ENCODE measurements at places on chromosomes 7 and 10. TPM values are rescaled to one million over a fixed set of nuclear protein-coding genes. Genes with fewer than 3 reads are reported as not detected.

The AKR1C4 gene
- 1.7 TPM for total RNA-seq

The IGFBP3 gene
- total RNA-seq = 632 TPM

The PTPRZ1 gene
- 5.0 TPM for total RNA-seq

The LAMB1 gene
- total RNA-seq = 355 TPM

The ZNF789 gene
- 11.3 TPM for total RNA-seq

The MLXIPL gene
- total RNA-seq = 21.7 TPM

The NODAL gene
- not detected for total RNA-seq

The ABCC2 gene
- 56.7 TPM for total RNA-seq

The CUZD1 gene
- total RNA-seq = not detected

The OPN1SW gene
- not detected for total RNA-seq

The RBP3 gene
- 0.53 TPM for total RNA-seq

The GRM3 gene
- 0.03 TPM for total RNA-seq

The LRRTM3 gene
- total RNA-seq = 0.77 TPM

The ZCCHC24 gene
- total RNA-seq = 20.1 TPM

- H3K27ac ChIP-seq = peak overlapping the region; percentile 78
- peak; percentile 10 for DNase-seq
- H3K4me1 ChIP-seq = no peaks in the 10 kb centered on the region
- H3K36me3 ChIP-seq = no peaks in the 10 kb centered on the region
Observed at GRCh38 chr7:114921631-114922025, 266 bp upstream of the MDFIC start.

GRCh38 chr7:44094883-44095592 lies 9.1 kb upstream of the AEBP1 start:
- H3K27ac ChIP-seq = peak overlapping the region; percentile 44
- no peaks in the 10 kb centered on the region for H3K27me3 ChIP-seq
- peaks cover 5% of the 10 kb centered on the region for H3K4me1 ChIP-seq

- no peak overlapping the region for H3K4me3 ChIP-seq
- no peak for DNase-seq
- H3K36me3 ChIP-seq = no peaks in the 10 kb centered on the region
- no peaks in the 10 kb centered on the region for H3K4me1 ChIP-seq
- peaks cover 7% of the 10 kb centered on the region for H3K27me3 ChIP-seq
Observed at GRCh38 chr10:71587941-71588573, 131.5 kb downstream of the C10orf105 start.

GRCh38 chr10:11875494-11876281 lies 52.5 kb downstream of the PROSER2 start:
- peaks cover 41% of the 10 kb centered on the region for H3K4me1 ChIP-seq
- H3K27me3 ChIP-seq = no peaks in the 10 kb centered on the region
- peak overlapping the region; percentile 95 for H3K27ac ChIP-seq
- peak; percentile 92 for DNase-seq

- no peaks in the 10 kb centered on the region for H3K27me3 ChIP-seq
- H3K4me3 ChIP-seq = no peak overlapping the region
- peaks cover 12% of the 10 kb centered on the region for H3K4me1 ChIP-seq
- H3K36me3 ChIP-seq = no peaks in the 10 kb centered on the region
- no peak for DNase-seq
Observed at GRCh38 chr10:61950449-61951143, 49.1 kb downstream of the ARID5B start.

DNA sequence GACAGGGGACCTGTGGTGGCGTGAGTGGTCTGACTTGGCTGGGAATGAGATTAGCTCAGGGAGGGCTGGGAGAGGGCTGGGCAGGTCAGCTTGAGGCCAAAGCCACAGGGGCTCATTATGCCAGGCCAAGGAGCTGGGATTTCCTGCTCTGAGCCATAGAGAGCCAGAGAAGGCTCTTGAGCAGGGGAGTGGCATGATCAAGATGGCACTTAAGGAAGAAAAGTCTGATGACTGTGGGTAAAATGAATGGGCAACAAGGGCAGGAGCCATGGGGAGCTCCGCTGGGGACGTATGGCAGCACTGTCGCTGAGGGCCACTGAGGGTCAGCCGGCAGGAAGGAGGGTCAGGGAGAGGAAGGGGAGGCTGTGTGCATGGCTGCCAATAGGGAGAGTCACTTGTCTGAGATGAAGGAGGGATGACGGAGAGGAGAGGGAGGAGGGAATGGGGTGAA lies 5.8 kb downstream of the ANTXRL start:
- no peaks in the 10 kb centered on the region for H3K27me3 ChIP-seq
- DNase-seq = no peak
- H3K27ac ChIP-seq = no peak overlapping the region
- no peak overlapping the region for H3K4me3 ChIP-seq
- no peaks in the 10 kb centered on the region for H3K36me3 ChIP-seq

DNA sequence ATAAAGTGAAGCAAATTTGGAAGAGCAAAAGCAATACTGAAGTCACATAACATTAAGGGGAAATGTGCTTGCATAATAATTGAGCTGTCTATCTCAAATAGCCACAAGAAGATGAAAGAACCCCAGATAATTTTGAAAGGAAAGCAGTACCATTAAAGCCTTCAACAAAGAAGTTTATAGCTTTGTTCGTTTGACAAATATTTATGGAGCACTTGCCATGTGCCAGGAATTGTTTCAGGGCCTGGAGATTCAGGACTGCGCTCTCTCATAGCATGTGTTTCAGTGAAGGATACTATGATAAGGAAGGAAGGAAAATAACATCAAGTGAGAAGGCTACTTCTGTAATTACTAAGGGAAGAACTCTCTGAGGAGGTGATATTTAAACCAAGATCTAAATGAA lies 212.3 kb upstream of the CSTF2T start:
- H3K4me1 ChIP-seq = no peaks in the 10 kb centered on the region
- H3K27me3 ChIP-seq = no peaks in the 10 kb centered on the region
- H3K4me3 ChIP-seq = no peak overlapping the region
- H3K36me3 ChIP-seq = no peaks in the 10 kb centered on the region
- DNase-seq = no peak

DNA sequence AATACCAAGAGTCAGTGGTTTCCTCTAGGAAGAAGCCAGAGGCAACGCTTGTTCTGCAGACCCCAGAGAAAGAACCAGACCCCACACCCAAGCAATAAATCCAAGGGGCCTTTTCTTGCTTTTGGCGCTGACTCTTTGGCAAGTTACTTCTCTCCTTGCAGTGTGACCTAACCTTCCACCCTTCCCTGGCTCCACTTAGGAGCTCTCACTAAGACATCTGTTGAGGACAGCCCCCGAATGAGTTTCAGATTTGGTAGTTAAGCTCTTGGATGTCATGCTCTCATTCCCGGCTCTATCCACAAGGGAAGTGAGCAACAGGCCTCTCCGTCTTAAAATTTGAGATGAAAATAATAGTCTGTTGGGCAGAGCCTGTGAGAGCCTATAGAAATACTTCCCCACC lies 50.6 kb upstream of the FAM204A start:
- DNase-seq = no peak
- no peaks in the 10 kb centered on the region for H3K4me1 ChIP-seq
- no peaks in the 10 kb centered on the region for H3K27me3 ChIP-seq
- H3K36me3 ChIP-seq = no peaks in the 10 kb centered on the region
- no peak overlapping the region for H3K27ac ChIP-seq

GRCh38 chr10:78148216-78148960 lies 114.7 kb downstream of the RPS24 start:
- H3K27ac ChIP-seq = peak overlapping the region; percentile 5
- no peaks in the 10 kb centered on the region for H3K4me1 ChIP-seq
- H3K27me3 ChIP-seq = no peaks in the 10 kb centered on the region

GRCh38 chr7:100584683-100585510 lies 1.0 kb downstream of the LRCH4 start:
- H3K4me1 ChIP-seq = peaks cover 26% of the 10 kb centered on the region
- peak overlapping the region; percentile 92 for H3K27ac ChIP-seq
- peak overlapping the region; percentile 36 for H3K4me3 ChIP-seq
- peak; percentile 89 for DNase-seq
- no peaks in the 10 kb centered on the region for H3K27me3 ChIP-seq

DNA sequence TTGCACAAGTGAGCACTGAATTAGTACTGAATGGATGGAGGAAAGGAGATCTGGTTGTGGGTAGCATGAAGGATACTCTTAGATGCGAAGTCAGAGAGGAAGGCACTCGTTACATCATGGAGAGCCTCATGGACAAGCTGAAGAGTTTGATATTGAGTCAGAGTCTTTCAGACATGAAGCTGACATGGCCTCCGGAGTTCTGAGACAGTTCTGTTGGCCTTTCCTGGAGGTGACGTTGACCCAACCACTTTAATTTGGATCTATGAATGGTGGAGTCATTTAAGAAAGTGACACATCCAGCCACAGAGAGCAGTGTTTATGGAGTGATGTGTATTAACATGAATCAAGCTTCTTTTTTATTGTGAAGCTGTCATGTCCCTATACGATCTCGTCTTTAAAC lies 286.3 kb upstream of the CDC14C start:
- DNase-seq = no peak
- no peak overlapping the region for H3K27ac ChIP-seq
- H3K36me3 ChIP-seq = no peaks in the 10 kb centered on the region
- H3K27me3 ChIP-seq = no peaks in the 10 kb centered on the region
- no peak overlapping the region for H3K4me3 ChIP-seq

- no peaks in the 10 kb centered on the region for H3K4me1 ChIP-seq
- no peak overlapping the region for H3K27ac ChIP-seq
- DNase-seq = no peak
- H3K27me3 ChIP-seq = no peaks in the 10 kb centered on the region
- H3K36me3 ChIP-seq = no peaks in the 10 kb centered on the region
- H3K4me3 ChIP-seq = no peak overlapping the region
Observed at GRCh38 chr10:31170636-31171035, 139.0 kb upstream of the ZNF438 start.

DNA sequence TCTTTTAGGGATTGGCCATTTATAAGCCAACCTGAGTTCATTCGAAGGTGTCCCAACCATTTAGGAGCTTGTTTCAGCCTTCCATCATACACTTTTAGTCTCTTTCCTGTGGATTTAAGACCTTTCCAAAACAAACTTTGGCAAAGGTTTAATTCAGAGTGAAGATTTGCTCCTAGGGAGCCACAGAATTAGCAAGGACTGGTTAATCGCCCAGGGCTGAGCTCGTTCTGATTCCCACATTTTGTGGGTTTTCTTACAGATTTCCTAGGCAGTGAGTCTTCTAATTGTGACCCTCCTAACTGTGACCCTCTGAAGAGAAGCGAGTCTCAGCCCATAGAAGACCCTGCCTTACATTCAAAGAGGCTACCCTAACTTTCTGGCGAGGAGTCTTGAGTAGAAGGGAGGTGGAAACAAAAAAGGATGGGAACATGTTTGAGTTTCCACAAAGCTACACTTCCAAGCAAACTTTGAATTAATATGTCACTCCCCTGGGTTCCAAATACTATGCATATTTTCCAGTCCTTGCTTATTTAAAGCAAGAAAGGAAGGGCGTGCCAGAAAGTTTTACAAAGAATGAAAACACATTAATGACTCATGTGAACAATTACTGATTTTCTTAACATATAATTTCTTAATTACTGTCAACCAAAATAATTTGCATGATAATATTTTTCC lies 118.3 kb downstream of the ARID5B start:
- peak overlapping the region; percentile 83 for H3K27ac ChIP-seq
- H3K36me3 ChIP-seq = no peaks in the 10 kb centered on the region
- DNase-seq = no peak
- peaks cover 68% of the 10 kb centered on the region for H3K4me1 ChIP-seq

DNA sequence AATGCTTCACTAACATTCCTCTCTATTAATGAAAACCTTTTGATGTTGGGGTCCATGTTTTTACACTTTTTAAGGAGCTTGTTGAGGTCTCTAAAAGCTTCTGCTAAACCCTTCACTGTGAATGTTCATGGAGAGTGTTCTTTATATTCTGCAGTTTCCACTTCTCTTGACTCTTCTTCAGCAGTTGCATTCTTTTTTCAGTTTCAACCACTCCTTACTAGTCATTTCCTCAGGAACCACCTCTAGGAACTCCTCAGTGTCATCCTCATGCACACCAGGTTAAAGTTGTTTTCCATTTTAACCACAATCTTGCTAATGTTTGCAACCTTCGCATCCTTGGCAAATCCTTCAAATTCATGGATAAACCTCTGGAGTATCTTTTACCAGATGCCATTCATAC lies 821.6 kb downstream of the ANKRD7 start:
- no peak for DNase-seq
- no peaks in the 10 kb centered on the region for H3K27me3 ChIP-seq
- H3K36me3 ChIP-seq = no peaks in the 10 kb centered on the region
- H3K27ac ChIP-seq = no peak overlapping the region
- H3K4me3 ChIP-seq = no peak overlapping the region
- no peaks in the 10 kb centered on the region for H3K4me1 ChIP-seq

- H3K36me3 ChIP-seq = no peaks in the 10 kb centered on the region
- H3K27ac ChIP-seq = no peak overlapping the region
- no peak for DNase-seq
- H3K4me1 ChIP-seq = peaks cover 9% of the 10 kb centered on the region
- H3K27me3 ChIP-seq = no peaks in the 10 kb centered on the region
Observed at GRCh38 chr7:50507898-50508470, 57.2 kb downstream of the DDC start.

- peaks cover 3% of the 10 kb centered on the region for H3K4me1 ChIP-seq
- peak overlapping the region; percentile 6 for H3K27ac ChIP-seq
- peak; percentile 11 for DNase-seq
- no peak overlapping the region for H3K4me3 ChIP-seq
- no peaks in the 10 kb centered on the region for H3K36me3 ChIP-seq
Observed at GRCh38 chr10:51729822-51730555, 30.6 kb upstream of the CSTF2T start.

GRCh38 chr7:40298421-40298820 lies 163.6 kb downstream of the SUGCT start:
- DNase-seq = no peak
- H3K27me3 ChIP-seq = no peaks in the 10 kb centered on the region
